ENCODE measurements at places on chromosomes 3 and 15.
A peak's percentile ranks its signal among the peaks of the same experiment; 100 is the strongest.

DNA sequence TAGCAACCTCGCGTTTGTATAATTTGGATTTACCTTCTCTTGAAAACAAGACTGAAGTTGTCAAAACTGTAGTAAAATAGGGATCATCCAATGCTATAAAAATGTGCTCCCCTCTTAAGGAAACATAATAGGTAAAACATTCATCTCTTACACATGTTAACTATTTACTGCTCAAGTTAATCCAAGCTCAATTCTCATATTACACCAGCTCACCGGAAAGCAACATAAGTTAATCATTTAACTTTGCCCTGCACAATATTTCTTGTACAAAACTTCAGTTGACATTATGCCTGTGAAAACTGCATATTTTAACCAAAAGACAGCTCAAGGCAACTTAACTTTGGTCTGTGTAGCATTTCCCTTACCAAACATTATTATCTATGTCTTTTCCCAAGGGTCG, 634.2 kb downstream of the NAALADL2 start:
- no peak for DNase-seq

DNA sequence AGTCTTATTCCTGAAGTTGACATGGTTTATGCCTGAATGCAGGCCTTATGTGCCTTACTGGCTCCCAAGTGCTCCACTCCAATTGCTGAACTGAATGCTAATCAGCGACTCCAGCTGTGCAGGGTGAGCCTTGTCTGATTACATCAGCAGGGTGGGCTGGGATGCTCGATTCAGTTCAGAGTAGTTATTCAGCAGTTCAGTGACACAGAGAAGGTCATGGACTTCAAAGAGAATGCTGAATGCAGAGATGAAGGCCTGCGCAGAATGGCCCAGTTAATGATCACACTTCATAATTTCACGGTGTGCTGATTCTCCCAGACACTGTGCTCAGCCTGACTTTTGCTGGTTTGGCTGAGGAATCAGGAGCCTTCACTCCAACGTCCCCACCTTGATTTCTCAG, 63.6 kb downstream of the CLDN1 start:
- no peak for DNase-seq

GRCh38 chr3:48077815-48078214, 61.6 kb upstream of the MAP4 start:
- peak; percentile 58 for DNase-seq

- DNase-seq: no peak
Measured at GRCh38 chr3:115652738-115653137, 29.4 kb downstream of the GAP43 start.

- no peak for DNase-seq
Measured at GRCh38 chr3:101619734-101620133, 45.8 kb downstream of the PCNP start.

DNA sequence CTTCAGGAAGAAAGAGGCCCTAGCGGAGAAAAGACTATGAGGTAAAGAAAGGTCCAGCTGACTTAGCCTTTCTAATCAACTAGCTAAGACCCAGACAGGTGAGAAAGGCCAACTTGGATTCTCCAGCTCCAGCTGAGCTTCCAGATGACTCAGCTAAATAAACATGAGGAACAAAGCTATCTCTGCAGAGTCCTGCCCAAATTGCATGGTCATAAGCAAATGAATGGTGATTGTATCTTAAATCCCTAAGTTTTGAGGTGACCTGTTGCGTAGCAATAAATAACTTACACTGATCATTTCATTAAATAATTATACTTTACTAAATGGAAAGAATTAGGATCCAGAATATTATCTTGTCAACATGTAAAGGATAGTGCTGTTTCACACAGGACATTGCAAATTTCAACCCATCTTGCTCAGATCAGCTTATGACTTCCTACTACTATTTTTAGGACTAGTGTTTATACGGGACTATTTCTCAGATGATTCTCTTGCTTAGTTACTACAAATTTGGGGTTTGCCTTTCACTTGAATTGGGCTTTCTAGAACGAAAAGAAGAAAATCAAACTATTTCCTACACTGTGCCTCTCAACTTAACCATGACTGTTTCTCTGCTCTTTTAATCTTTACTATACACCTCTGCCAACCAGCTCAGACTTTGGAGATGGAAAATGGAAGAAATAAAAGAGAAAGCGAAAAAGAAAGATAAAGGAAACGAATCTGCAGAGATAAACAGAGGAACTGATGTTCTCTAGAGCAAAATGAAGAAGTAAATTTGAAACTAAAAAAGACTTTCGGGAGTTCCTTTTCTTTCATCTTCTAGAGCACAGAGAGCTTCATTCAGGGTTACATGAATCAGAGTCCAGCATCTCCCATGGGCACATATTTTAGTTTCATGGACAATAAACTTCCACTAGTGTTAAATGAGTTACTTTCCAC, 6.6 kb upstream of the ADGRG7 start:
- DNase-seq: peak; percentile 38

GRCh38 chr3:150605998-150606641, 3.0 kb downstream of the SELENOT start:
- no peak for DNase-seq

- DNase-seq: peak; percentile 66
Measured at GRCh38 chr3:66140743-66141372, 79.9 kb upstream of the SLC25A26 start.

DNA sequence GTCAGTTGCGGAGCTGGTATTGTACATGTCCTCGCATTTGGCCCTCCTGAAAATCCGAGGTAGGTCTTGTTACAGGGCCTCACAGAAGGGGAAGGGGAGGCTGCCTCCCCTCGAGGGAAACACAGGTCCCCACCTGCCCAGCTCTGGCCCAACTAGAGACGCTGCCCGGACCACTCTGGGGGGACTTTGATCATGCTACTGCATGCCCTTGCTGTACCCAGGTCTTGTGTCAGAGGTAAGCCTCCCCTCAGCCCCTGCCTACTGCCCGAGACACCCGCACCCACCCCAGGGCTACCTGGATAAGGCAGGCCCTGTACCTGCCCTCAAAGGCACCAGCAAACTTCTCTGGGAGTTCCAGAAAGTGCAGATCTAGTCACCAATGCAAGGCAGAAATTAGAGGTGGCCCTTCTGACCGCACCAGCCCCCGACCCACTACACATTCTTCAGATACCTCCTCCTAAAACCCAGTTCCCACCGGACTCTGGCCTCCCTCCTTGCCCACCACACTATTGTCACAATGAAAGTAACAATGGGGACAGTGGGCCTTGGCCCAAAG, 981 bp upstream of the SCAP start:
- DNase-seq: no peak

DNA sequence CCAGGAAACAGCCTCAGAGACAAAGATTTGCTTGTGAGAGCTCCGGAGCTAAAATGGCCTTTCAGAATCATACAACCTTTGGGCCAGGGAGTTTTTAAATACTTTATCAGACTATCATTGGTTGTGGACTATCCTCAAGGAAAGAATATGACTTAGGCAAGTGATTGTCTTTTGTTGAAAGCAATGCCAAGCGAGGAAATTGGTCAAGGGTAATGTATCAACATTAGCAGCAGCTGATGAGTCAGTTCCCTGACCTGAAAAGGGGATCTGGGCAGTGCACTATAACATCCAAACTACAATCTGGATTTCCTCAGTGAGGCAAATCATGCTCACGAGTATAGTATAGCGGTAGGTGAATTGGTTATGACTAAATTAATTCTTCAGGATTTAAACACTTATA, 303.6 kb downstream of the LSAMP start:
- DNase-seq: peak; percentile 41

DNA sequence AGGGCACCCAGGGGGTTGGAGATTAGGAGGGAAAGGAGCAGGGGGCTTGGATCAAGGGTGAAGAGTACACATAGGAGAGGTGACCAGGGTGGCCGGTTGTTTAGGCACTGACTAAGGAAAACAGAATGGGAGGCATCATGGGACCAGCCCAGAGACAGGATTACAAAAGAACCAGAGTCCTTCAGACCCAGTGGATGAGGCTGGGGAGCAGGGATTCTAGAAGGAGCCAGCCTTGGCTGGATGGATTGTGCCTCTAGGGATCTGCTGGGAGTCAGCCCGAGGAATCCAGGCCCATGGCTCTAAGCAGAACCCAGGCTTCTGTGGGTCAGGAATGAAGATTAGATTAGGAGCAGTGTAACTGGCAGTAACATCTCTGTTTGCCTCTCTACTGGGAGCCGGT, 98.6 kb downstream of the ARNT2 start:
- DNase-seq: no peak

DNA sequence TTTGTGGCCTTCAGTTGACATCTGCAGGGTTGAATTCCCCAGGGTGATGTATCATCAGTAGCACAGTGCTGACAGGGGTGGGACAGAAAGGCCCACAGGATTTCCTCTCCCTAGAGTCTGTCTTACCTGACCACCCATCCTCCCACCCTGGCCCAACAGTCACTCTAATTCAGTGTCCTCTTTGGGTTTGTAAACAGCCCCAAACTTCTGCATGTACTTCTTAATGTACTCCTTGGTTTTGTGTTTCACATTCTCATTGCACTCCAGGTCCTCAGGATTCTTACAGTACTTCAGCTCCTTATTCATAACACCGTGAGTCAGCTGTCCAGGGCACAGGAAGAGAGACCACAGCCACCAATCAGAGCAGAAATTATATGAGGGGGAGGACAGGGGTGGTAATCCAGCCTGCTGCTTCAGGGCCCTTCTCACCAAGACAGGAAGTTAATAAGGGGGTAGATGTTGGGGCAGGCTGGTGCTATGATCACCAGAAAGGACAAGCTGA, 37.5 kb downstream of the NBEAL2 start:
- peak; percentile 88 for DNase-seq

DNA sequence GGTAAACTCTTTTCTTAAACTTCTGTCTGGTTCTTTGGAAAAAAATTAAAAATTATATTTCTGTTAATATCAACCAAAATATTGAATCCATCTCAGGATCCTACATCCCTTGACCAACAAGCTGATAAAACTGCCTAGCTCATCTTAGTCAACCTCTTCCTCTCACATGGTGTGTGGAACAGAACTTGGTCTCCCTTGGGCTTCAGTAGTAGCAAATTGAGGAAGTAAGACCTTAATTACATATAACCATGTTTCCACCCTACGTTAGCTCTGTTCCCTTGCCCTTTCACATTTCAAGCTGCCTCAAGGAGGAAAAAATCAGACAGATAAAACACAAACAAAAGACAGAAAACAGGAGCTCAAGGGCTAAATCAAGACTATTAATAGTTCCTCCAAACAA, 116.4 kb downstream of the GREM1 start:
- DNase-seq: no peak

DNA sequence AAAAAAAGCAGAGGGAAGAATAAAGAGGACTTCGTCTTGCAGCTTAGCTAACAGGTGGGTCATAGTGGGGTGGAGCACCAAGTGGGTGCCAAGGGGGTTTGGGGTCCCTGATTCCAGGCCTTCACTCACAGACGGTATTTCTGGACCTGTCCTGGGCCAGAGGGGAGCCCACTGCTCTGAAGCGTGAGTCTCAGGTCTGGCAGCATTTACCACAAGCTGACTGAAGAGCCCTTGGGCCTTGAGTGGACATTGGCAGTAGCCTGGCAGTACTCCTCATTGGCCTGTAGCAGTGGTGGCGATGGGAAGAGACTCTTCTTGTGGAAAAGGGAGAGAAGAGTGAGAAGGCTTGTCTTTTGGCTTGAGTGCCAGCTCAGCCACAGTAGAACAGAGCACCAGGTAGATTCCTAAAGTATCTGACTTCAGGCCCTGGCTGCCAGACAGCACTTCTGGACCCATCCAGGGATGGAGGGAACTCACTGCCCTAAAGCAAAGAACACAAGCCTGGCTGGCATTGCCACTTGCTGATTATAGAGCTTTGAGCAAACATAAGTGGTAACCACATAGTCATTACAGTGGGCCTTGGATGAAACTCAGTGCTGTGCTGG, 72.9 kb downstream of the GLDN start:
- DNase-seq: no peak

GRCh38 chr15:98997755-98998154, 9.8 kb downstream of the PGPEP1L start:
- no peak for DNase-seq

- peak; percentile 42 for DNase-seq
Measured at GRCh38 chr3:110810356-110810755, 261.3 kb upstream of the NECTIN3 start.

DNA sequence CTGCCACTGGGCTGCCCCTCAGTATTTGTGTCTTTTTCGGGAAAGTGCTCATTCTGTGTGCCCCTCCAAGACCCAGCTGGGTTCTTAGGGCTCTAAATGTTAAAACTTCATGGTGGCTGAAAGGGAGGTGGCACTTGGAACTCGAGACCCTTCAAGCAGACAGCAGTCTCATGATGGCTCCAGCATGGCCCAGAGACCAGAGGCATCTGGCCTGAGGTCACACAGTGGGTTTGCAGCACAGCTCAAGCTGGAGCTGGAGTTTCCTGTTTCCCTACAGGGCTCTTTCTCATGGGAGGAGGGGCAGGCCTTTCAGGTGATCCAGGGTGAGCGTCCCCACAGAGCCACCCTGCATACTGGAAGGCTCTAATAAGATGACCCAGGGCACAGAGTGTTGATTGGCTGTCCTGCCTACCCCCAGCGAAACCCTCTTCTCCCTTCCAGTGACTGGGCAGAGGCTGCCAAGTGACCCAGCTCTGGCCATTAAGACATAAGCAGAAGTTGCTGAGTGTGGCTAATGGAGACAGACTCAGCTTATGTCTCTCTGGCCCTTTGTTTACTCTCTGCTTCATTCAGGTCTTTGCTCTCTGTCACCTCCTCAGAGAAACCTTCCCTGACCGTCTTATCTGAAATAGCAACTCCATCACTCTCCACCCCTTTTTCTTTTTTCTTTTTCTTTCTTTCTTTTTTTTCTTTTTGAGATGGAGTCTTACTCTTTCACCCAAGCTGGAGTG, 166.6 kb upstream of the SMAD3 start:
- DNase-seq: no peak

DNA sequence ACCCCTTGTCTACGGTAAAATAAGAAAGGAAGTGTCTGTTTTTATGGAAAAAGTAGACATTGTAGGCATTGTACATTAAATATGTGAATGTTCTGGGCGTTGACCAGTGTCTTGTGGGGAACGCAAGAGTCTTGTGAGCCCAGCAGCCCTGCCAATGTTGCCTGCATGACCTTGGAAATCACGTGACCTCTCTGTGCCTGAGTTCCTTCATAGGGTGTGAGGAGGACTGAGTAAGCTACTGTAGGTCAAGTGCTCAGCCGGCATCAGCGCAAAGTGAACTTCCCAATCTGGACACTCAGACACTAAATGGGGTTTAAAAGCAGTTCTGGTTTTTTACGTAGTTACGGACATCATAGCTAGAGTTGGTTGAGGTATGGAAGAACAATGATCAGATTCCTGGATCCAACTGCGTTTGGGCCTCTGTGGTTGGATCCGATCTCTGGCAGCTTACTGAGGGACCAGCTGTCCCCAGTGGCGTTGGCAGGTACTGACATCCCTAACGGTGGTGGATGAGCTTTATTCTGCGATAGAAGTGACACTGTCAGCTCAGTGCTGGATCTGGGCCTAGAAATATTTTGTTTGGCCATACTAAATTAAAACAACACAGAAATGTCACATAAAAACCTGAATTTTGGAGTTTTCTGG, 63.8 kb downstream of the SPSB4 start:
- DNase-seq: no peak

- peak; percentile 76 for DNase-seq
Measured at GRCh38 chr3:124217542-124217941, 225.6 kb upstream of the ROPN1 start.

- DNase-seq: no peak
Measured at GRCh38 chr15:78732634-78733033, 78.6 kb downstream of the ADAMTS7 start.
